ENCODE measurements at places on chromosomes 4 and X.

- no peak for DNase-seq
Measured at GRCh38 chrX:16588266-16588665, 61.7 kb upstream of the S100G start.

DNA sequence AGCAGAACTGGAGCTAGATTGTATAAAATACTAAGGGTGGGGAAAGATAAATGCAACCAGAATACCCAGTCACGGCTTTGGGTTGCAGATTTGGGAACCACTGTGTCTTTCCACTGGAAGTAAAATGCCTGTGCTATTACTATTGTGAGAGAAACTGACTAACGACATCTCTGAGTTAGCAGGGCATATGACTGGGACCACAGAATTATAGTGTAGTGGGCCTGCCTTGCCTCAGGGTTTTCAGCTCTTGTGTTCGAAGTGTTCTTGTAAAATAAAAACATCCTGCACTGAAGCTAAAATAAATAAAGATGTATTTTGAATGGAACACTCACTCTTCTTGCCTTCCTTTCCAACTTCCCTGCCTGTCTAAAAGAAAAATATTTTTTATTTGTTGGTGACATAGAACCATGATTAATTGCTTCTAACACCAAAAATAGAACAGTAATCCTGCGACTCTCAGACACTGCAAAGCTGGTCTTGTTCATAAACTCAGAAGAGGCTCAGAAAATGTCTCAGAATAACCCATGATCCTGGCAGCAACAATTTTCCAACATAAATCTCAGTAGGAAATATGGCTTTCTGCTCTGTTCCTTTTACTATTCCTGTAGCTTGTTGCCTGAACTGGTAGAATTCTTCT, 104.2 kb downstream of the FAM47B start:
- DNase-seq = no peak

DNA sequence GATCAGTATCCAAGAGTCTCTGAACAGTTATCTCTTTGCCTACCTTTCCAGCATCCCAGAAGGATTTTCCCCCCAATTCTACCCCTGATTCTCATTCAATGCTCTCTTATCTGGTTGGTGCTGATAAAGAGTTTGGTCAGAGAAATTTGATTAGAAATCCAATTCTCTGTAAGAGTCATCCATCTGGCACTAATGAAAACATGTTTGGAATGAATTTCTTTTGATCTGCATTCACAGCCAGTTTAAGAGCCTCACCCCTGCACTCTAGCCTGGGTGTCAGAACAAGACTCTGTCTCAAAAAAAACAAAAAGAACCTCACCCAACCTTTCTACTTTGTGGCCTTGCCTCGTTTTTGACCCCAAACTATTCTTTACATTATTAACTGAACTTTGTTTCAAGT, 122.1 kb downstream of the MANBA start:
- DNase-seq = no peak

DNA sequence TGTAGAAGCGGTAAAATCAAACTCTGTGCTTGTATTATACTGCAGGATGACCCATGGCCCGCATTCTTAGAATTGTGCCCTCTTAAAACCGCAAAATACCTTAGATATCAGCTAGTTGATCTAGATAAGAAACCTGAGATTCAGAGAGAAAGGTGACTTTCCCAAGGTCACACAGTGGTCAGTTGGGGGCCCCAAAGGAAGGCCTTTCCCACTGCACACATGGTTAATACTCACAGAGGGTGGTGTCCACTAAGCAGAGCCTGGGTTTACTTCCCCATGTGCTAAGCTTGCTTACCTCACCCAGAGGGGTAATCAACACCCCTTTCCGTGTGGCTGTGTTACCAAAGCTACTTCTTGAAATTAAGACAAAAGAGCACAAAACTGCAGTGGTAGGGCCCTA, 66.3 kb downstream of the RBM47 start:
- DNase-seq = no peak

DNA sequence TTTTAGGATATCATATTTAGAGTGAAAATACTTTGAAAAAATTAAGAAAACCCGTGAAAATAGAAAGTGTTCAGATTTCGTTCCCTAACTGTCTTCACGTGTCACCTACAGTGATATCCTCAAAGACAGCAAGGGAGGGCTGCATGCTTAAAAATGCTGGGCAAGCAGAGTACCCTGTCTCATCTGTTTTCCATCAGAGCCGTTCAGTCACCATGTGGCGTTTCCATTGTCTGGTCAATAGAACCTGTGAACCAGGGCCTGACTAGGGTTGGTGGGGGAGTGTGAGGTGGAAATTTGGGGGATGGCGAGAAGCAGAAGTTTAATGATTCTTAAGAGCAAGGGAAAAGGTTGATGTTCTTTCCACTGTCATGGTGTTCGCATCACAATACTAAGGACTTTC, 173.9 kb downstream of the BMPR1B start:
- no peak for DNase-seq

- no peak for DNase-seq
Measured at GRCh38 chr4:139841464-139842195, 176.0 kb downstream of the MGST2 start.

GRCh38 chr4:185566425-185566824, 31.1 kb upstream of the PDLIM3 start:
- DNase-seq = no peak

DNA sequence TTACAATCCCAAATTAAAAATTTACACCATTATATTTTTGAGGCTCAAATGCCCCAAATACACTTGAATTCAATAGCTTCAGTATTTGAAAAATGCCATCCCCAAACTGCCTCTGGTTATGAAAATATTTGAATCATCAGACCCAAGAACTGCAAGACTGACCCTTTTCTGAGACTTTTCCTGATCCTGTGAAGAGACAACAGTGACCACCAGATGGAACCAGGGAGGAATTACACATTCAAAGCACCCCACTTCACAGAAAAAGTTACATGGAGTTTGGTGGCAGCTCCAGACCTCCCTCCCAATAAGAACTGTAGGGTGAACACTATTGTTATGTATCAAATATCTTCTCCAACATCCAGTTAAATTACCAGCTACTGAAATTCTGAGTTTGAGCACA, 44.0 kb upstream of the SCD5 start:
- DNase-seq = no peak
